ENCODE measurements at places on chromosomes 13 and 19.

GRCh38 chr19:58118979-58119733 lies 21.1 kb upstream of the ZSCAN18 start:
- DNase-seq, result no peak

DNA sequence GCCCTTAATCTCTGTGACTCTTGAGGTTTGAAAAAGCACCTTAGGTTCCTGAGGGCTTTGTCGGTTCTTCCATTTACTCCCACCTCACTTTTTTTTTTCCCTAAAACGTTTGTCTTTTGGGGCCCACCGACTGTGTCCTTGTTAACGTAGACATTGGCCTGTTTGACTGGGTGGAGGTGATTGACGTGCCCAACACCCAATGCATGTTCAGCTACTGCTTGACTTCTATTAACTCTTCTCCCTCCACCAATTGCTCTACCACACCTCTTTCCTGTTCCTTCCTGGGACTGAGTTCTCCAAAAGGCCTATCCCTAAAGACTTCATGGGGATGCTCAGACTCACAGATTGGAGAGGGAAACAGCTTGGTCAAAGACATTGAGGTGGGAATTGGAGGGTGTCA lies 17.3 kb downstream of the CKM start:
- no peak for DNase-seq

DNA sequence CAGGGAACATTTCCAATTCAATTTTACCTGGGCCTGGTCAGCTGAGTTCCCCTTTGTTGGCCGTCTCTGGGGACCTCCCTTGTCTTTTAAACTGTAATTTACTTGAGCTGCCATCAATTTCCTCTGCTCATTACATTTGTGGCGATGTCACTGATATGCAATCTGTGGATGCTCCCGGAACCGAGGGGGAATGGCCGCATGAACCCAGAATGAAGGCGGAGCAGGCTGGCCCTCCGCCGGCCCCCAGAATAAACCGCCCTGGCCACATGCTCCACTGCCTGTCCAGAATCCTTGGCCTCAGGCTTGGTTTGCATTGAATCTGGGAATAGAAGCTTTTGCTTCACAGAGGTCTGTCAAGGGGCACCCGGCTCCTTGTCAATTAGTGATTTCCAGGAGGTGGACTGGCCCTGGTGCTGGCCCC lies 276.8 kb downstream of the TEX29 start:
- no peak for DNase-seq

DNA sequence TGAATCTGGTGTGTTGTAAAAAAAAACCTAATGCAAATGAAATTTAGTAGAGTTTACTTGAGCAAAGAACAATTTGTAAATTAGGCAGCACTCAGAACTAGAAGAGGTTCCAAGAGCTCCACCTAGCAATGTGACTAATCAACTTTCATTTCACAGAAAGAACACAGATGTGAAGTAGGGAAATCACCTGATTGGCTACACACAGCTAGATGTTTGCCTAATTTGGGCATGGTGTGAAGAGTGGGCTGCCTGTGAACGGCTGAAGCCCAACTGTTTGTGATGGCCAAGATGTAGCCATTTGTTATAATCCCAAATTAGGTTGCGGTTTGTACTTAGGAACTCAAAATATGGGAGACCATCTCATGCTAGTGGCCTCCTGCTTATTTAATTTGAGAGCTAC lies 724.4 kb upstream of the SLITRK5 start:
- no peak for DNase-seq
